ENCODE measurements at places on chromosomes 1 and 21.

DNA sequence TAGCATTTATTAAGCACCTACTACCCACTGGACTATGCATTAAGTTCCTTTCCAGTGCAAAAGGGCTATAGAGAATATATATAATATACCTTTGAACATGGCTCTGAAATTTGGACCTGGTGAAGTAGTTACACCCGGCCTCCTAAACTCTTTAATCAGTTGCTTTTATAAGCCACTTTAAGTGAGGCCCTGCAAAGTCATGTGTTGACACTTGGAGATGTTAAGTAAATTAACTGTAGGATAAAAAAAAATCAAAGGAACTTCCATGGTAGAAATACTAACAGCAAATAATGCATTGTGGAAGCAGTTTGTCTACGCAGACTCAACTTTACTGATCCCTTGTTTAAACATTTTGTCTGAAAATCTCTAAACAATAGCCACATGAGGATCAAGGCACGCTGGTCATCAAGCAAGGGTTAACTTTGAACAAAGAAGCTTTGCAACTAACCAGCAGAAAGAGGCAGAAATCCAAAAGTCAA lies 283.9 kb downstream of the VAV3 start:
- no peak for DNase-seq

DNA sequence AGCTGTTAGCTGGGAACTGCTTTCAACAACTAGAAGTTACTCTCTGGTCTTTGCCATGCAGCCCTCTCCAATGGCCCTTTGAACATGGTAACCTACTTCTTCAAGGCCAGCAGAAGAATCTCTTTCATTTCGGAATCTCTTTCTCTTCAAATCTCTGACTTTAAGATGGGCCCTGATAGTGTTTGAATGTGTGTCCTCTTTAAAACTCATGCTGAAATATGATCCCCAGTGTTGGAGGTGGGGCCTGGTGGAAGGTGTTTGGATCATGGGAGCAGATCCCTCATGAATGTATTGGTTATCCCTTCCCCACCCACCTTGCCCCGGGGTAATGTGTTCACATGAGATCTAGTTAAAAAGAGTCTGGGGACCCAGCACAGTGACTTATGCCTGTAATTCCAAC lies 54.5 kb upstream of the SOX13 start:
- DNase-seq: no peak

DNA sequence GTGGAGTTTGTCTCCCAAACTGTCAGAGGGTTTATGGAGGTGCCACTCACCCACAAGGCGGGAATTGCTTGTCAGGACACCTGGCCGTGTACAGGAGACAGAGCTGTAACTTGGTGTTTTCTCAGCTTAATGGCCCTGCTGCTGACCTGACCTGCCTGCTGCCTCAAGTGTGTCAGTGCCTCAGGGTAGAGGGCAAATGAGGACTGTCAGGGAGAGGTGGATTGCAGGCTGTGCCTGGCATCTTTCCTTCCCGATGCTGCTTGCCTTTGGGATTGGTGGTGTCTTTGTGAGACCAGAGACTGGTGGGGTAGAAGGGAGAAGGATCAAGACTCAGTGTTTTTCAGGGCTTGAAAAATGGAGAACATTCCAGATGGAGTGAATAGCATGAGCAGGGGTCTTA lies 31.4 kb downstream of the TMEM53 start:
- DNase-seq: no peak

GRCh38 chr1:203665993-203666392 lies 39.4 kb downstream of the ATP2B4 start:
- DNase-seq: no peak

DNA sequence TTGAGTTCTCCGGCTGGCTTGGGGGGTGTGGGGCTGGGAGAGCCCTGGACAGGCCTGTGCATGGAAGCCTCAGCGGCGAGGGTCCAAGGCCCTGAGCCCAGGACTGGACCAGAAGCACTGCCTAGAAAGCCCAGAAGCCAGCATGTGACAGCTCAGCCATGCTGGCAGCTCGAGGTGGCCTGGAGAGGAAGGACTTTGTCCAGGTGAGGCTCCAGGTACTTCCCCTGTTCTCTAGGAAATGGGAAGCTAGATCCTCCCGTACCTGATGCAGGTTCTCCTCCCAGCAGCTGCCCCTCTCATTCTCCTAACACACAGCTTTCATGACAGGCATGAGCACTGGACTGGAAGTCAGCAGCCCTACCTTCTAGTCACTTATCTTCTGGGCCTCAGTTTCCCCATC lies 6.4 kb downstream of the PADI3 start:
- DNase-seq: no peak
